Small intestine (tissue), 16 donors: ENCODE measurements at places on chromosomes 6 and 20.

DNA sequence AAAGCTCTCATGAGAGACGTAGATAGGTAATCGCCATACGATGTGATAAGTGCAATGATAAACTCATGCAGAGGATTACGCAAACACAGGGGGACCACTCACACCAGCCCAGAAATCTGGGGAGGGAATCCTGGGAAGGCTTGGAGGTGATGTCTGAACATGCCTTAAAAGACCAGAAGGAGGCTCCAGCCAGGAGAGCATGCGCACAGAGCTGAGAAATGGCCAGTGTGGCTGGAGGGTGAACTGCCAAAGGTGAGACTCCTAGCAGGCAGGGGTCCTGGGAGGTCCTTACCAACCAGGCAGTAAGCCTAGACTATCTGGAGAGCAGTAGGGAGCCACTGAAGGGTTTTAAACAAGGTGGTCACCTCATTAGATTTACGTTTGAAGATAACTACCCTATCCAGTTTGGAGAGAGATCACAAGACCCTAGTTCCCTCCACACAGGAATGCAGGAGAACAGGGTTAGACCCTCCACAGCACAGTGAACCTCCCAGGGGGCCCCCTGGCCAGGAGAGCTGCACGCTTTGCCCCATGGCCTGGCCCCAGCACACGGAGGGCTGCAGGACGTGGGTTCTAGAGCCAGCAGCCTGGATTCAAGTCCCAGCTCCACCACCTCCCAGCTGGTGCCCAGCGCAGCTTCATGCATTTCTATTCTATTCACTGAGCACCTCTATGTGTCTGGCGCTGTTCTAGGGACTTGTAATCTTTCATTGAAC lies 13.1 kb downstream of the MDFI start:
- DNase-seq = no peak

GRCh38 chr6:26105109-26105730 lies 18.0 kb downstream of the HFE start:
- no peak for DNase-seq

DNA sequence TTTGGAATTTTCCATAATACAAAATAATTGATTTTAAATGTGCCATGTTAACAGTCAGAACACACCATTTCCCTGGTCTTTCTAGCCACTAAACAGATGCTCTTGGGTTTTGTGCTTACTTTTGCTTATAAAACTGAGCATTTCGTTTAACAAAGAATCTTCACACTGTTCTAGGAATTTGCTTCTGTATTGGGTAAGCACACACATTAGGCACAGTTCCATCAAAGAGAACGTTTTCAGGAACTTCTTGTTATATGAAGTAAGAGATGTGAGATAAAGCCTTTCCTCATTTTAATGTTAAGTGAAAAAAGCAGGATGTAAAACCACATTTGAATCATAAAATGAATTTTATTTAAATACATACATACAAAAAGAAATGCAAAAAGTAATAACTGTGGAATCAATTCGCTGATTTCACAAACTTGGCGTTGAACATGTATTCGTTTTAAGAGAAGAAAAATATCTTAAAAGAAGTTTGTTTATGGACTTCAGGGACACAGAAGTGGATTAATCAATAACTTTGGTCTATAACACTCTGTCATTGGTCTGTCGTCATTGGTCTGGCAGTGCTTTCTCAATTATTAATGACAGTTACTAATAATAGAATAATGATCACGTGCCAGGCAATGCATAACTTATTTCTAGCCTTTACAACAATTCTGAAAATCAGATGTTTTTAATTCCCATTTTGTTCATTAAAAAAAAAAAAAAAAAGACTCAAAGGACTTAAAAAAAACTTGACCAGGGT lies 199.9 kb upstream of the PRDM1 start:
- peak; percentile 45 for DNase-seq

DNA sequence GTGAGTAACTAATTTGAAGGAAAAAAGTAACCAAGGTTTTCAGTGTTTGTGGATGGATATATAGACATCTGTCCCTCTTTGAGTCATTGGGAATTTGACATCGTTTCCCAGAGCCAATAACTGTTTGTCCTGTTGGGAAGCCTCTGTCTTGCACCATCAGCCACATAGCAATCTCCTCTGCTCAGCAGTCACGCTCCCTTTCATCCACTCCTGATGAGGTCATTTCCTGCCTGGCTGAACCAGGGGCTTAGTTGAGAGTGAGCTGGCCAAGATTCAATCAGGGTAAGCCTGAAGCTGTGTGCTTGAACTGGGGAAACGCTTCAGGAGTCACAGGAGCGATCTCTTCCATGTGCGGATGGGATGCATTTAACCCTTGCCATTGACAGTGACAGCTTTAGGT lies 121.5 kb upstream of the FOXQ1 start:
- DNase-seq = peak; percentile 19

GRCh38 chr6:14339711-14340584 lies 222.4 kb downstream of the CD83 start:
- no peak for DNase-seq

DNA sequence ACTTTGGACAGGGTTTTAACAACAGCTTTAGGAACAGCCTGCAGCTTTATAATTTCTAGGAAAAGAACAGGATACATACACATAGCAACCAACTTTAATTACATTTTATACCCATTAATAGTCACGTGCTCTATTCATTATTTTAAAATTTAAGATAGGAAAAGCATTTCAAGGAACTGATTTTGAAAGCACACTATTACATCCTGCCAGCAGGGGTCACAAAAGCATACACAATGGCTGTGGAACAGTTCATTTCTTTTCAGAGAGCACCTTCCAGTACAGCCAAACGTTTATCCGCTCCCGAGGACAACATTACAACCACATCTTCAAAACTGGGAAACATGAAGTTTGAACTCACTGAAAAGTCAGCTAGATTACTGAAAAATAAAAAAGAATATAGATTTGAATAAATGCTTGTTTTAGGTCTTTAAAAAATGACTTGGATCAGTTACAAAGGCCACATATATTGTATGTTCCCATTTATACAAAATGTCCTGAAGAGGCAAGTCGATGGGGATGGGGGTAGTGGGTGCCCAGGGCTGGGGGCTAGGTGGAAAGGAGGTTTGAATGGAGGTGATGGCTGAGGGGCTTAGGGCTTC lies 104.6 kb upstream of the EXOC2 start:
- peak; percentile 66 for DNase-seq

DNA sequence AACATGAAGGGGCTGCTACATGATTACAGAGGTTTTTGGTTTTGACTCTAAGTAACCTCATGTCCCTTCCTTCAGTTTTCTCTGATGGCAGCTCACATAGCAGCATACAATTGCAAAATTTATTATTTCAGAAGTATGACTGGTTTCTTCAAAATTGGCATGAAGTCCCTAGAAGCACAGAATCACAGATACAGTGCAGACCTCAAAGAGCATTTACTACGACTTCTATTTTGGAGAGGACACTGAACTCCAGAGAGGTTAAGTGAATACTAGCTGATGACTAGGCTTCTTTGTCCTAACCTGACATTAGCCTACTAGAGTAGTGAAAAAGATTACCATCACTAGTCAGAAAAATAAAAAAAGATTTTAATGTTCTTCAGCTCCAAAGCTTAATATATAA lies 664.3 kb downstream of the RFPL4B start:
- DNase-seq = no peak

DNA sequence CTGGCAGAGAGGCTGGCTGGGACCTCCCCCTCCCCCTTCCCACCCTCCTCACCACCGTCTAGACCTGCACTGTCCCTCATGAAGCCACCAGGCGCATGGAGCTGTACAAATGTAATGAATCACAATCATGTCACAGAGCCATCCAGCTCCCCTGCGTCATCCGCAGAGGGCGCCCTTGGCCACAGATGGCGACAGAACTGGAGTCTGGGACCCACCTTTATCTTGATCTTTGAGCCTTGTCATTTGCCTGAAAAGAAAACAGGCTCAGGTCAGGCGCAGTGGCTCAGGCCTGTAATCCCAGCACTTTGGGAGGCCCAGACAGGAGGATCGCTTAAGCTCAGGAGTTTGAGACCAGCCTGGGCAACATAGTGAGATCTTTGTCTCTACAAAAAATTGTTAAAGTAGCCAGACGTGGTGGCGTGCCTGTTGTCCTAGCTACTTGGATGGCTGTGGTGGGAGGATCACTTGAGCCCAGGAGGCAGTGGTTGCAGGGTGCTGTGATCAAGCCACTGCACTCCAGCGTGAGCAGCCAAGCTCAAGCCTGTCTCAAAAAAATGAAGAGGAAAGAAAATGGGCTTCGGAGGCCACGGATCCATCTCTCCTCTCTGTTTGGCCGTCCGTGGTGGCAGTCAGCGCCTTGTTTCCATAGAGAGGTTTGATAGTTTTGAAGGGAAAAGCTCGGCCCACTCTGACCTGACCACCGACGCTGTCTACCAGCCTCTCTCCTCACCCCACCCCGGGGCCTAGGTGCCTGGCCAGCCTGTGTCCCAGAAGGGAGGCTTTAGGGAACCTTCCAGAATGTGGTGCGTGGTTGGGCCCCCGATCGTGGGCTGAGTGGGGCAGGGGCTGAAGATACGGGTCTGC lies 6.2 kb downstream of the COL9A3 start:
- peak; percentile 75 for DNase-seq

DNA sequence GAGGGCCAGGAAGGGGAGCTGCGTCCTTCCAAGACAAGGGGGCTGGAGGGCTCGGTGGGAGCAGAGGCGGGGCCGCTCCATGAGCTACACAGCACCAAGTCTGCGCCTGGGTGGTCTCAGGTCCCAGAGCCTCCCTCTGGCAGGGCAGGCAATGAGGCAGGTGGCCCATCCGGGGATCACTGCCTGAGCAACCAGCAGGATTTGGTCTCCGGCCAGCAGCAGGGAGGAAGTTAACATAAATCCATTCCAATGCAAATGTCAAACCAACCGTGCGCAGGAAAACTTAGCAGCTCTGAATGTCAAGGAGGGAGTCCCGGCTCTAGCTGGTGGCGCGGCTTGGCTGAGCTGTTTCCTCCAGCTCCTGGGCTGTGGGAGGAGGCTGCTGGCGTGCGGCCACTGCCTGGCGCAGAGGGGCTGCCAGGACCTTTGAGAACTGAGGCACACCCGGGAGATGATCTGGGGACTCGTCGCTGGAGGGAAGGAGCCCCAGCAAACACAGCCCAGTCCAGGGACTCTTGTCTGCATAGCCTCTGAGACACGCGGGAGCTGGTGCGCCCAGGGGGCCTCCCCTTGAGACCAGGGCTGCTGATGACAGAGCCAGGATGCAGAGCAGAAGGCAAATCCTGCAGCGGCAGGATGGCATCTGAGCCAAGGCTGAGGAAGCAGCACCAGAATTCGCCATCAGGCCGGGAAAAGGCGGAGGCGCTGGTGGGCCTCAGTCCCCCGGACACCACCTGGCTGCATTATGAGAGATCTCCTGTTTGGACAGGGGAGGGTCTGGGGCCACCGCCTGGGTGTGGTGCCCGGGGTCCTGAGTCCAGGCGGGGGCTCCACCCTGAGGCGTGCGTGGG lies 33.1 kb upstream of the CHRNA4 start:
- no peak for DNase-seq
